ENCODE measurements at places on chromosomes 11 and 22.

GRCh38 chr11:92362989-92363388 lies 138.4 kb downstream of the FAT3 start:
- DNase-seq = no peak

GRCh38 chr22:23034621-23035556 lies 35.4 kb upstream of the GNAZ start:
- no peak for DNase-seq

DNA sequence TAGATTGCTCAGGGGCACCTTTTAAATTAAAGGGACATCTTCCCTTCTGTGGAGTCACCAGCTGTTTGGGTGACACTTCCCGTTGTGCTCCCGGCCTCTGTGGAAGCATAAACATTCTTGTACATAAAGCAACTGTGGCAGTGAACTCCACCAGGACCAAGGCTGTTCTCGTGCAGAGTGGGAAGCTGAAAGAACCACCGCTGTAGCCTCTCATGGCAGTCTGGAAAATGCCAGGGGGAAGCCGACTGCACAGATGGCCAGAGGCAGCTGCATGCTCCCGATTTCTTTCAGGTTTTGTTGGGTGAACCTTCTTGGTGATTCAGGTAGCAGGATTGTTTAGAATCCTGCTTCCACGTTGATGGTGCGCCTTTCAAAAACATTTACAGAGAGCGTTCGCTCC lies 10.3 kb downstream of the UBASH3B start:
- no peak for DNase-seq

GRCh38 chr11:95599959-95600586 lies 189.5 kb downstream of the FAM76B start:
- no peak for DNase-seq

DNA sequence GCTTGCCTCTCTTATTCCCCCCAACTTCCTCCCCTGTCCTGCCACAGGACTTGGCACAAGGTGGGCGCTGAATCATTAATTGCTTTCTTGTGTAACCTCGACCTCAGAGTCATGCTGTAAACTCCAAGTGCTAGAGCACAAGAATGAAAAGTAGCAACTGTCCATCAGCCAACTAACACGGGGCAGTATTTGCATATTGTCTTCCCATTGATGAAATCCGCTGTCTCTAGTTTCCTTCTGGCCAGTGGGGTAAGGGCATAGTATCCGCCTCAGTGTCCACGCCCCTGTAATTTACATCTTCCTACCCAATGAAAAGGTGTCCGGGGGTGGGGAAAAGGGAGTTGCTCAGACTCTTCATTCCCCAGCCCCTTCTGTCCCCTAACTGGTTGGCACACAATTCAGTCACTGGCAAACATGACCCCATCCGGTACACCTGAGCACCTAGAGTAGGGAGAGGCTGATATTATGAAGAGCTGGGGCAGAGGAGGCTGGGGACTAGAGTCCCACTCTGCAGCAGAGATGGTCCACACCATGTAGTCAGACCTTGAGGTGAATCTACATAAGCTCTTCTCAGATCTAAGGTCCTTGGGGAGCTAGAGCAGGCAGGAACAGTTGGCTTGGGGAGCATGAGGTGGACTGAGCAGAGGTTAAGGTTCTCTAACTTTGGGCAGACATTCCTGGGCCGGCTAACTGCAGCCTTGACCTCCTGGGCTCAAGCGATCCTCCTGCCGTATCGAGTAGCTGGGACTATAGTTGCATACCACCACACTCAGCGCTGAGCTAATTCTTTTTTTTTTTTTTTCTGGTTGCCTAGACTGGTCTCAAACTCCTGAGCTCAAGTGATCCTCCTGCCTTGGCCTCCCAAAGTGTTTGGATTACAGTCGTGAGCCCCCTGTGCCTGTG lies 6.8 kb upstream of the GGA1 start:
- DNase-seq = no peak

DNA sequence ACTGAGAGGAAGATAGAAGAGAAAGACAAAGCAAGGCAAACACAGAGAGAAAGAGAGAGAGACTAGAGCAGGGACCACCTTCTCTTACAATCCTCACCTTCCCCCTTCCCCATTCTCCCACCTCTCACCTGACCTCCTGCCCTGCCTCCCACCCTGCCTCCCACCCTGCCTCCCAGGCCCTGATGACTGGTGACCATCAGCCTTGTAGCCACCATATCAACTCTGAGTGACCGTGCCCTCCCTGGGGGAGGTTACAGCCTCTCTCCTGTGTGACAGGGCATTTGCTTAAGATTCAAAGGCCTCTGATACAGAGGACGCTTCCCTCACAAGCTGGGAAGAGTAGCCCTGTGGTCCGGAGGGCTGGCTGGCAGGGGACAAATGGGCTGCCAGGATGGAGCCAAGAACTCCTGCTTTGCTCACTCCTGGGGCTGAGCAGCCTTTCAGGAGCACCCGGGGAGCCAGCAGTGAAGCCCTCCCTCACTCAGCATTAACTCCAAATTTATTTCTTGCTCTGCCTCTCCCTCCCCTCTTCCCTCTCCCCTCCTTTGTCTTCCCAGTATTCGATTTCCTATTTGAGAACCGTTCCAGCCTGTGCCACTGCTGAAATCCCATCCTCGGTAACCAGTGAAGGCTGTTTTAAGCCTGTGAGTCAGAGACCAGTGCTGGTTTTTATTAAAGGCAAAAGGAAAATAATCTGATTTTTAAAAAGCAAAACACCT lies 125.2 kb upstream of the SYT13 start:
- no peak for DNase-seq

- DNase-seq = no peak
These were observed 4.8 kb downstream of the LINC01488 start for GRCh38 chr11:69486056-69486772.

GRCh38 chr11:100119176-100119575 lies 567.9 kb upstream of the ARHGAP42 start:
- no peak for DNase-seq

DNA sequence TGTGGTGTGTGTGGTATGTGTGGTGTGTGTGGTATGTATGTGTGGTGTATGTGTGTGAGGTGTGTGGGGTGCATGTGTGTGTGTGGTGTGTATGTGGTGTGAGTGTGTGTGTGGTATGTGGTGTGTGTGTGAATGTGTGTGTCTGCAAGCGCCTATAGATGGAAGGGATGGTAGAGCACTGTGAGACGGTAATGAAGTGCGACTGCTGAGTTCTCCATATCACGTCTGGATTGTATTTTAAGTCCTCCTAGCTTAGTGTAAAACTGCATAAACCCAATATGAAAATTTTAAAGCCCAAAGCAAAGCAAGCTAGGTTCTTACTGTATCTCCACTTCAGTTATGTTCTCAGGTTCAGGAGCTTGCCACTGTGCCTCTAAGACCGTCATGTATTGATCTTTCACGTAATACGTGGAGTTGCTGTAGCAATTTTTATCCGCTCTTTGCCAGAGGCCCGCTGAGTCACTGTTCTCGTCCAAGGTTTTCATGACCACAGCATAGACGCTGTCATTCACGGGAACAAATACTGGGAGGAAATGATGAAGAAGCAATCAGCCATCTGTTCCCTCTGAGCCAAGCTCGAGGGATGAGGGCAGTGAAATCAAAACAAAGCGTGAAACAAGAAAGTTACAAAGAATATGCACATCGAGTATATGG lies 5.5 kb downstream of the PLET1 start:
- no peak for DNase-seq

GRCh38 chr11:78742430-78742829 lies 167.8 kb upstream of the NARS2 start:
- DNase-seq = no peak

GRCh38 chr11:64306876-64307622 lies 1.7 kb downstream of the ESRRA start:
- no peak for DNase-seq

DNA sequence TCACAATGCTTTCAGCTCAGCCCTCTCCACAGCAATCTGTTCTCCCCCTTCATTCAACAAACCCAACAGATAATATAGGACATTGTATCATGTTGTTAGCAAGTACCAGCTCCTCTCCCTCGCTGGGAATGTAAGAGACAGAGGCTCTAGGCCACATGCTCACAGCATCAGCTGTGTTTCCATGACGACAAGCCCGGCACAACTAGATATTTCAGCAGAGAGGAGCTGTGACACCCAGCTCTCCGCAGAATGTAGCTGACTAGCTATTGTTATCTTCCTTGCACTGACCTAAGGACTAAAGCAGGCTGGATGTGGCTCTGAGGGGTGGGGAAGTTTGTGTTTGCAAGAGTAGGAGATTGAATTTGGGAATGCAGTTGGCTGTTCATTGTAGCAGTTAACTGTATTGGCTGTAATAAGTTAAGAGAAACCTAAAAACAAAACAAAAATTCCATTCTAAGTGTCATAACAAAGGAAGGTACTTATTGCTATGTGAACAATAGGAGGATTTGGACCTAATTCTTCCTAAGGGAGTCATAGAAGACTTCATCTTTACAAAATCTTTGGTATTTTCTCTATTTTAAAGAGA lies 28.0 kb upstream of the RRAS2 start:
- DNase-seq = peak; percentile 35

- DNase-seq = no peak
These were observed 62.7 kb downstream of the TECTA start for GRCh38 chr11:121163658-121164308.

DNA sequence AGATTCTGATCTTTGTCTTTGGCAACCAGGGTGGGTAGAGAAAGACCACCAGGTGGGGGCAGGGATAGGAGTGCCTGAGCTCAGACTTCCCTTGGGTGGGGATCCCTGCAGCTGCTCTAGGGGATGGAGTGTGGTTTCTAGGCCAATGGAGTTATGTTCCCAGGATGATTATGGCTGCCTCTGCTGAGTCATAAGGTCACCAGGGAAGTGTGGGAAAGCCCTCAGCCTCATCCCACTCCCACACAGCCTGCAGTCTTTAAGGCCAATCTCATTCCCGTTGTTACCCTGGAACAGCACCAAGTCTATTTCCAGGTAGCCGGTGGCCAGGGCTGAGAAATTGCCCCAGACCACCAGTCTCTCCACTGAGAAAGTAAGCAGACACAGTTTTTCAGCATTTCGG lies 2269.3 kb upstream of the RAG2 start:
- DNase-seq = no peak

DNA sequence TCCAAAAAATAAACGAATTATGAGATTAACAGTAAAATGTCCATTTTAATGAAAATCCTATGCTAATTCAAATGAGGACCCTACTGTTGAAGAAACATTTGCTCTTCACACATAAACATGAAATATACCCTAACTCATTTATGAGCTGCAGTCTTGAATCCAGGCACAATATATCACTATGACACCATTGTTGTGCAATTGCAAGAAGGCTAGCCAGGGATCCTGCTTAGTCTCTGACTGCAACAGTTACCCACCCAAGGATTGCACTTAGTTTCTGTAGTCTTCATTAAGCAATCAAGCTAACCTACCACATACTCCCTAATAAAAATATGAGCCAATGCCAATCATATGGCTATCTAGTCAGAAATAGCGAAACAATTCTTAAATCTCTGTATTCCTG lies 981.0 kb upstream of the FAT3 start:
- no peak for DNase-seq

GRCh38 chr22:21790359-21790758 lies 54.8 kb upstream of the YPEL1 start:
- no peak for DNase-seq

DNA sequence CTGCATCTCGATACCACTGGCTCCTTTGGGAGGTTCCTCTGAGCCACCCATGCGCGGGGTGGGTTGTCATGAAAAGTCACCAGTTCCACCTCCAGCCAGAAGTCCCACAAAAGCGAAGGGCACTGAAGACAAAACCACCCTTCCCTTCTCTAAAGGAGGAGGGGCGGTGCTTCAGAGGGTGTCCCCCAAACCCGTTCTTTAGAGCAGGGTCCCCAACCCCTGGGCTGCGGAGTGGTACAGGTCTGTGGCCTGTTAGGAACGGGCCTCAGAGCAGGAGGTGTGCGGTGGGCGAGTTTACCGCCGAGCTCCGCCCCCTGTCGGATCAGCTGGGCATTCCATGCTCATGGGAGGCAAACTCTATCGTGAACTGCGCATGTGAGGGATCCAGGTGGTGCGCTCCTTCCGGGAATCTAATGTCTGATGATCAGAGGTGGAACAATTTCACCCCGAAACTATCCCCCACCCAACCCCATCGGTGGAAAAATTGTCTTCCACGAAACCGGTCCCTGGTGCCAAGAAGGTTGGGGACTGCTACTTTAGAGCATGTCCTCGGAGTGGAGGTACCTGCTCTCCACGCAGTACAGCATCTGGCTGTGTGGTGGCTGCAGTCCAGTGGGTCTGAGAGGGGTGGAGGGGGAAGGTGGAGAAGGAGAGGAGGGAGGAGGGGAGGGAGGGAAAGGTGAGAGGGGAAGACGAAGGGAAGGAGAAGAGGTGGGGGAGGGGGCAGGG lies 72.9 kb upstream of the SEPTIN5 start:
- DNase-seq = no peak

- DNase-seq = no peak
These were observed 30.7 kb downstream of the PITPNB start for GRCh38 chr22:27888310-27888709.

DNA sequence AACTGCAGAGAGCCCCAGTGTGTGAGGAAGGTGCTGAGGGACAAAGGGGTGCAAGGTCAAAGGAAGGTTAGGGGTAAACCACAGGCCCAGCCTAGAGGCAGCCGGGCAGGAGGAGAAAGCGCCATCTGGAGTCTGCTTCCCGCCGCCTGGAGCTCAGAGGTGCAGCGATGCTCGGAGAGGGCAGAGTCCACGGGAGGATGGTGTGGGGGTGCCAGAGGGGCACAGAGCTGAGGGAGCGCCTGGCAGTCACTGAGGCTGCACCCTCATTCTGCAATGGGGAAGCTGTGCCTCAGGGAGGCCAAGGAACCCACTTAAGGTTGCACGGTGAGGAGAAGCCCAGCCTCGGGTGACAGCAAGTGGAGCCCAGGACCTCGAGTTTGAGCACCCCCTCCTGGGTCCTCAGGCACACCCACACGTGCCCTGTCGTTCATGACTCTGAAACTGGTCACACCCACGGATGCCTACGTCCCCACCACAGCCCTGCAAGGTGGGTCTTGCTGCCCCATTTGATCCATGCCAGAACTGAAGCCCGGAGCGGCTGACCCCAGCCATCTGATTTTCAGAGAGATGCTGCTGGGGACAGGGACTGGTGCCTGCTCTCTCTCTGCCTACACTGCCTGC lies 1.6 kb downstream of the IL2RB start:
- no peak for DNase-seq

DNA sequence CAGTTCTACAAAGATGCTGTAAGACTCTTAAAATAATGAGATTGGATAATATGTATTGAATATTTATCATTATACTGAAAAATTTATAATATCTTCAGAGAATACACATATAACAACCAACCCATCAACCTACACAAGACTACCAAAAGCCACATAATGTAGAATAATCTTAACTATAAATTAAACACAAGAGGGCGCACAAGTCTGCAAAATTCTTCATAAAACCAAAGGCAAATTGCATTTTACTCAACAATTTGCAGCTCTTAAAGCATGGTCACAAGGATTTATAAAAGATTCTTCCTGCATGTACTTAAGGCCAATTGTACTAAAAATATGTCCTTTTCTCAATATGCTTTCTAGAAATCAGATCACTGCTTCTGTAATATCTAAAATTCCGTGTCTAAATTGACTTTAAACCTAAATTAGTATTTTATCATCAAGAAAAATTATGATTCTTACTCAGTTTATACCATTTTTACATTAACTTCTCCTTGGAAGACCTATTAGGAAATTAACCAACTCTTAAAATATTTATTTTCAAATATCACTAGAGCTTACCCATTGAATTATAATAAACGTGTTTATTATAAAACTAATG lies 79.0 kb downstream of the TTC28 start:
- no peak for DNase-seq

GRCh38 chr11:67239783-67240575 lies 26.3 kb upstream of the GRK2 start:
- DNase-seq = peak; percentile 95
